ENCODE measurements at places on chromosomes 3 and 15.

DNA sequence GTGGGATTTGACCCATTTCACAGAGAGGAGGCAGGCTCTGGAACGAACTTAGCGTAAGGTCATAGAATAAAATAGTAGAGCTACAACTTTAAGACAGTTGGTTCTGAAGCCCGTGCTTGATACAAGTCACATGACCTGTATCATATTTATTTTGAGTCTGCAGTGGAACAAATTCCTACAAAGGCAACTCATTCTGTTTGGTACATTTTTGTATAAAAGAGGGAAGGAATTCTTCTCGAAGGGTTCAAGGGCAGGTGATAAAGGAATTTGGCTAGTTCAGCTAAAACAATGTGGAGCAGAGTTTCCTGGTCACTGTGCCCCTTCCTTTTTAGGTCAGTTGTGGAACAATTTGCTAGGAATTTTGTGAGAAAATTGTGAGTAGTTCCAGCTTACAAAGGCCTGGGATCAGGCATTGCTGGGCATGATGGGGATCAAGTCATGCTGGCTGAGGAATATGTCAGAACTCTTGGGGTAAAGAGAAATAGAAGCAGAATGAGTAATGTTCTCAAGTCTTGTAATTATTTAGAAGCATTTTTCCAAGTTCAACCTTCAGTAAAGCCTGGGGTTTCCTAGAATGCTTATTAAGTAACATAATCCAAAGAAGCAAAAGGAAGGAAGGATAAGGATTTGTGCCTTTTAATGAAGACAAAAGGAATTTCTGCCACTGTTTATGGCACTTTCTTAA lies 19.1 kb downstream of the USP3 start:
- DNase-seq = peak; percentile 9

DNA sequence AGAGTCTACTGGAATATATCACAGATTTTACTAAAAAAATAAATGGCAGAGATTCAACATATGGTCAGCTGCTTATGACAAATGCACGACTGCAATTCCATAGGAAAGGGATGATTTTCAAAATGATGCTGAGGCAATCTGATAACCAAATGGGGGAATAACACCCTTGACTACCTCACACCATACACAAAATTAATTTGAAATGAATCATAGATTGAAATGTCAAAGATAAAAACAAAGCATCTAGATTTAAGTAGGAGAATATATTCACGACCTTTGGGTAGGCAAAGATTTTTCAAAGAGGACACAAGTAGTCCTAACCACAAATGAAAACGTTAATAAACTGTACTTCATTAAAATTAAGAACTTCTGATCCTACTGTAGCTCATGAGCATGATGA lies 11.2 kb downstream of the SENP7 start:
- no peak for DNase-seq

DNA sequence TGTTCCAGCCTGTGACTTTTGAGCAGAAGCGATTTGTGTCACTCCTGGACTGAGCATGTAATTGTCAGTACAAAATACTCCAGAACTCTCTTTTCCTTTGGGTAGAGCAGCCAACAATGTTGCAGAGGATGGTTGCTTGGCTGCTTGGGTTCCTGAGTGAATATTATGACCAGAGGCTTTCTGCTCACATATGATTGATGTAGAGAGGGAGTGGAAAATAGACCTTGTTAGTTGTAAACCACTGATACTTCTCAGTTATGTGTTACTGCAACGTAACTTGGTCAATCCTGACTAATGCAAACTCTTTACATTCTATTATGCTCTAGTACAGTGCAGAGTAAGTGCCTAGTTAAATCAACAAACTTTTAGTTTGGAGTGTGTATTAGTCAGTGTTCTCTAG lies 322.6 kb upstream of the KCNH8 start:
- DNase-seq = no peak

DNA sequence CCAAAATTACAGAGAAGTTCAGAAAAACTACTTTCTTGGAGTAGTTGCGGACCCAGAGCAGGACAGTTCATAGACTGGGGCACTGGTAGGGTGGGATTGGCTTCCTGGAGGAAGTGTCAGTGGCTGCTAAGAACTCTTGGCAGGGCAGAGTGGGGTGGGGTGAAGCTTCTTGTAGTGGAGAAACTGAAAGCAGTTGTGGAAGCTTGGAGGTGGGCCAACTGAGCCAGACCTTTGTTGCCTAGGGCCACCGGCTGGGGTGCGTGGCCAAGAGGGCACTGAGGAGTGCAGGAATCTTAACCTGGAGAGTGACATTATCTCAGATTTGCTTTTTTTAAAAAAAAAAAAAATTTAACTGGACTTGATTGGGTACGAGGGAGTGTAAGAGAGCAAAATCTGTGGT lies 3.1 kb downstream of the KAT2B start:
- DNase-seq = peak; percentile 25

DNA sequence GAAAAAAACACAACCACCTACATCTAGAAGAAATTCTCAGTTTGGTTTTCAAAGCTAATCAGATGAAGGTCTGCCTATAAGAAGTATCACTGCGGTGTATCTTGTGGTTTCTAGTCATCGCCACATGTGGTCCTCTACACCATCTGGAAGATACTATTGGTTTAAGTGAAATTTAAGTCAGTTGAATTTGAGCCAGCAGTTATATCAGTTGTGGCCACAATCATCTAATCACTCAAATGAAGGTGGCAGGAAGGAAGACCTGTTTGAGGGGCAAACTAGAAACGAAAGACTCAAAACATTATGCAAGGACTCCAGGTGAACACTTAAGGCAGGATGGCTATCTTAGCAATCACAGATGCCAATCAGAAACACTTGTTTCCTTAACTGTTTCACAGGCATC lies 48.7 kb downstream of the ETV5 start:
- no peak for DNase-seq

DNA sequence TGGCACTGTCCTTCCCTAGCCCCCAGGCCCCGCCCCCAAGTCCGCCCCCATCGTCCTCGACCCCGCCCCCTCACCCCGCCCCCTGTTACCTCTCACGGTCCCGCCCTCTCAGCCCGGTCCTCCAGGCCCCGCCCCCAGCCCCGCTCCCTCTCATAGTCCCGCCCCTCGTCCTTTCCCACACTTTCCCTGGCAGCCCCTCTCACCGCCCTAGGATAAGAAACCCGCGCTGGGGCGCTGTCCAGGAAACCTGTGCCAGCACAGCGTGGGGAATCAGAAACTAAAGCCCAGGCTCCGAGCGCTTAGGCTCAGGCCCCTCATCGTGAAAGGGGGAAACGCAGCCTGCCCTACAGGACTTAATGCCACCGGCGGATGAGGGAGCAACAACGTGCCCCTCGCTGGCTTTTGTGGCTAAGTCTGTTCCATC lies 20.9 kb downstream of the TRPM1 start:
- peak; percentile 50 for DNase-seq

DNA sequence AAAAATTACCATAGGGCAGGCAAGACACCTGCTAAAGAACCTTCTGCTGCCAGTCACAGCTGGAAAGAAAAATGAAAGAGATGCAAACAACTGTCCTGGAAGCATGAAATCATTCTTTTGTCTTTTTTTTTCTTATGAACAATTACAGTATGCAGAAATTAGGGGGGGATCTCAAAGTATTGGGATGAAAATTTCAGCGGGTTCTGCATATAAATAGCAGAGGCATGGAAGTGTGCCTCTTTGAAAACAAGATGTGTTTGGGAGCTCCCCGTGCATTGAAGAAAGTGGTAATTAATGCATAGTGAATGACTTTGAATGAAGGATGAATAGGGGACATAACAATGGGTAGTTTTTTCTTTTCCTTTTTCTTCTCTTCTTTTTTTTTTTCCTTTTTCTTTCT lies 431.2 kb downstream of the SOX2 start:
- DNase-seq = no peak

- no peak for DNase-seq
Observed at GRCh38 chr3:55540579-55540978, 53.5 kb upstream of the WNT5A start.

DNA sequence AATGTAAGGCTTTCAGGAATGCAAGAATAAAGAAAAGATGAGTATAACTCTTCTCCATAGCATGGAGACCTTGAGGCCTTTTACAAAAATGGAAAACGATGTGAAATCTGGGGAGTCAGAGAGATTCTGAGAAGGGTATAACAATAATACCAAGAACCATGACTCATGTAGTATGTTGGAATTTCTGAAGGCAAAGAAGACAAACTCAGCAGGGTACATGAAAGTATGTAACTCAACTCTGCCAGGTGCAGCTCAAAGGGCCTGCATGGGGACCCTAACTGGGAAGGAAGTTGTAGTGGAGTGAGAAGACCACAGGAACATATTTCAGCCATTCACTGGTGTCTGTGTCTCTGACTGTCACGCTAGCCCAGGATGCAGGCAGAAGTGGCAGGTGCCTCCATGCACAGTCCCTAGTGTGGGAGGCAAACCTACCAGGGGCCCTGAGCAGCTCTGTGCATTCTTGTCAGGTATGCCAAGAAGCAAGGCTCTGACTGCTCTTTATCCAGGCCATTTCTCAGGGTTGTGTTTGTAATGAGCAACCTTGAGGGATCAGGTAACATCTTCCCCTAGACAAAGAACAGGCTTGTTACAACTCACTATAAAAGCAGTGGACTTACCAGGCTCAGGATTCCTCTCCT lies 57.2 kb downstream of the GPR156 start:
- no peak for DNase-seq

GRCh38 chr3:189372243-189372642 lies 200.5 kb downstream of the TPRG1 start:
- peak; percentile 5 for DNase-seq

- DNase-seq = no peak
Observed at GRCh38 chr3:59512066-59512465, 462.2 kb upstream of the CFAP20DC start.

- no peak for DNase-seq
Observed at GRCh38 chr3:18843983-18844382, 304.3 kb upstream of the KCNH8 start.

DNA sequence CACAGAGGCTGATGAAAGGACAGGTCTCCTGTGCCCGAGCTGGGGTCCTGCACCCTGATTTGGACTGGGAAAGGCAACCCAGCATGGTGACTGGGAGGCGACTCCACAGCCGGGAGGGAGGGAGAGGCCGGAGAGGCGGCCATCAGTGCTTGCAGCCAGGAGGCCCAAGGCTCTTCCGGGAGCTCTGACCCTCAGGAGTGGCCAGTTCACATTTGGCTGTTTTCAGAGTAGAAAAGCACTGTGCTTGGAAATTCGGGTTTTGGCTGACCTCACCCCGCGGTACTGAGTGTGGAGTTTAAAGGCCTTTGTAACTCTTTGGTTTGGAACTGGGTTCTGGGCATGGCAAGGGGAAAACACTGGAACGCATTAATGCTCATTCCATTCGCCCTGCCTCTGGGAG lies 31.9 kb downstream of the SMAD6 start:
- peak; percentile 52 for DNase-seq

DNA sequence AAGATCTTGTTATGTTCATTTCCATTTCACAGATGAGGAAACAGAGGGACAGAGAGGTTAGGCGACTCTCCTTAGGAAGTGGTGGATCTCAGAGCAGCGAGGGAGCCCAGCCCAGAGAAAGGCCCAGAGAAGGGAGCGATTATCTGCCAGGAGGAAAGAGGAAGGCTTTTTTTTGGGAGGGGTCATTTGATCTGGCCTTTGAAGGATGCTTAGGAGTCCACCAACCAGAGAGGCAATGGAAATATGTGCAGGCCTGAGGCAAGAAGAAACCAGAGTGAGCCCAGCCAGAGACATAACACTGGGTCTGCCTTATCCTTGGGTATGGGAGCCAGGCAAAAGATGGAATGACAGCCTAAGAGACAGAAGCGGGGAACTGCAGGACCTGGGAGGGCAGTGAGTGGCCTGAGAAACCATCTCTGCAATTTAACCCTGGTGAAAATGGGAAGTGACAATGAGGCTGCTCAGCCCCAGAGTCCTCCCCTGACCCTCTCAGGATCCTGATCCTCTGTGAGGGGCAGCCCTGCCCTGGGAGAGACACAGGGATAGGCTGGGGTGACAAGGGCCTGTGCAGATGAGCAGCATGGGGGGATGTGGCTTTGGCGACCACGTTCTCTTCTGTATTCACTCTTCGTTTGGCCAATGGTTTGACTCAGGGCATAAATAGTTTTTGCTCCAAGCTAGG lies 163.2 kb downstream of the WNT7A start:
- peak; percentile 2 for DNase-seq

- DNase-seq = peak; percentile 15
Observed at GRCh38 chr3:109702252-109702651, 364.9 kb upstream of the DPPA4 start.

DNA sequence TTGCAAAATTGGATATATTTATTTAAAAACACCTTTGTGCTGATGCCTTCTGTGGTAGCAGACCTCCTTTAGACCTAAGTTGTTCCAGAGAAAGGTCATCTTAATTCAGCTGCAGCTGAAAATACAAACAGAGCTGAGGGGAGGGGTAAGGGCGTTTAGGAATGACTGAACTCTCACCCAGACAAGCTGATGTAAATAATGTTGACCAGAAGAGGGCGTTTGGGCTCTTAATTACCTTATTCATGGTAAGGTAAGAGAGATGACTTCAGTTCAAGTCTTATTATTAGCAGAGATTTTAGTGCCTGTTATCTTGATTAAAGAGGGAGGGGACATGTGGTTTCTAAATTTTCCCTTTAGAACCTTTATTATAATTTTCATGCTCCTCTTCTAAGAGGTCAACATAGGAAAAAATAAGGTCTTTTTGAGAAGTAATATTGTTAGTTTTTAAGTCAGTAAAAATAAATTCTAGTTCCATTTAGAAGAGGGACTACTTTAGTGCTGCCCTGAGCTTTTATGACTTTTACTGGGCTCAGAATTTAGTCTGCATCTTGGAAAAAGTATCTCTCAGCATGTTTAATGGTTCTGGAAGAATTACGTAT lies 46.3 kb downstream of the GPR171 start:
- peak; percentile 61 for DNase-seq

DNA sequence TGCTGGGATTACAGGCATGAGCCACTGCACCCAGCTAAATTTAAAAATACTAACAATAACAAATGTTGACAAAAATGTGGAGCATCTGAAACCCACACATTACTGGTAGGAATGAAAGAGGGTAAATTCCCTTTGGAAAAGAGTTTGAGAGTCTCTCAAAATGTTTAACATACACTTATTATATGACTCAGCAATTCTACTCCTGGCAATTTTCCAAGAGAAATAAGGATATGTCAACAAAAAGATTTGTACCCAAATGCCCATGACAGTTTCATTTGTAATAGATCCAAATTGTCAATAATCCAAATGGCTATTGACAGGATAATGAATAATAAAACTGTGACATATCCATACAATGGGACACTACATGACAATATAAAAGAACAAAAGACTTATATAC lies 9.0 kb downstream of the HCLS1 start:
- DNase-seq = no peak

GRCh38 chr15:99736702-99737101 lies 3.5 kb upstream of the LYSMD4 start:
- no peak for DNase-seq

DNA sequence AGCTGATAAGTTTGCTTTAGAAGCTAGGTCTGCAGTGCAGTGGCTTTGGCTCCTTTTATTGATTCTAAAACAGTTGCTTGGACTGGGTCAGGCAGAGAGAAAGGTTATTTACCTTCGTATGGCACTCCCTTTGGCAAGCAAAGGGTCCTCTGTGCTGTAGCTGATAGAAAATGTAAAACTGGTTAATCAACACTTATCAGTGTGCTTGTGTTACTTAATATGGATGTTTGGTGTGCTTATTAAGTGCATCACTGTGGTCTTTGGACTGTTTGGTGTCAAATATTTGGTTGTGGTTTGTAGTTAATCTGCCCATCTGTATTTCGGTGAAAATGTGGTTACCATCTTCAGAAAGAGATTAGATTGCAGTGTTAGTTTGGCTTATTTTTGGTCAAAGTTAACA lies 16.0 kb downstream of the UBE2E2 start:
- no peak for DNase-seq

- no peak for DNase-seq
Observed at GRCh38 chr3:17832016-17832415, 89.6 kb upstream of the TBC1D5 start.

GRCh38 chr15:36874930-36875329 lies 225.4 kb downstream of the MEIS2 start:
- no peak for DNase-seq
